Fibroblast of the aortic adventitia (primary cell): ENCODE measurements at places on chromosomes 12 and 14.

DNA sequence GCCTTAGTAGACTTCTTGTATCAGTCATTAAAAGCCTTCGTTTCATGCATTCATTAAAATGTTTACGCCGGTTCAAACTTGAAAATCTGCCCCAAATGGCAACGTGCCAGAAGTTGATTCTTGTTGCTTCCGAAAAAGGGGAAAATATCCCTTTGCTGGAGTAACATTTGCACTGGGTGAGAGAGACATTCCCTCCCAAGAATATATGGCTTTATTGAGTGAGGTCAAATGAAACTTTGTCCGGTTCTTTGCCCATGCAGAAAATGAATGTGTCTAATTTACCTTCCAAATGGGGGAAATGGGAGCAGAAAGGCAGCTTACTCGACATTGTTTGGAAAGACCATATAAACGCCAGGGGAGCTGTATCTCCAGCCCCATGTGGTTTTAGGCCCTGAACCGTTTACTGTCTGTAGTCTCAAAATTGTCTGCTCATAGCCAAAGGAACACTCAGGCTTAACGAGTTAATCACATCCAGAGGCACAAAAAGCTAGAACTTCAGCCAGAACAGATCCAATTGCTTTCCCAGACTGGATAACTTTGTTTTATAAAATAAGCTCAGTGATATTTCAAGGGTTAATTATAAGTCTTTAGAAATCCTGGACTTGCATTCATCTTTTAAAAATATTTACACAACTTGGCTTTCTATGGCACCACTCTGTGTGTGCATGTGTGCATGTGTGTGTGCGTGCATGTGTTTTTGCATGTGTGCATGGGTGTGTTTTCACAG lies 2.9 kb upstream of the EMP1 start:
- no peak for DNase-seq

DNA sequence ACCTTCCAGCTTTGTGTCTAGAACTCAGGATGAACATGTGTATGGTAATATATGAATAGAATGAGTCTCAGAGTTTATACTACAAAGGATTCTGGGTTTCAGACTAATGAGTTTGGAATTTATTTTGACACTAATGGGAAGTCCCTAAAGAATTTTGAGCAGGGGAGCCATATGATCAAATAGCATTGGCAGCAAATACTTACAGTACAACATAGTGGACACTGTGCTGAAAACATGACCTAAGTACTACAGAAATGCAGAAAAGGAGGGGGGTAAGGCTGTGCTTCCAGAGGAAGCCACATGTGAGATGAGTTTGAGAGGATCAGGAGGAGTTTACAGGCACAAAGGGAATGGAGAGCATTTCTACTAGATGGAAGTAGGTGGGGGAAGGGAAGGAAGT lies 225.8 kb downstream of the C12orf42 start:
- no peak for DNase-seq

- DNase-seq, result no peak
These were observed 29.3 kb upstream of the GAS2L3 start for GRCh38 chr12:100544165-100544564.

GRCh38 chr12:76290963-76291859 lies 57.0 kb downstream of the BBS10 start:
- no peak for DNase-seq

- no peak for DNase-seq
These were observed 85.5 kb downstream of the USP15 start for GRCh38 chr12:62345667-62346066.

DNA sequence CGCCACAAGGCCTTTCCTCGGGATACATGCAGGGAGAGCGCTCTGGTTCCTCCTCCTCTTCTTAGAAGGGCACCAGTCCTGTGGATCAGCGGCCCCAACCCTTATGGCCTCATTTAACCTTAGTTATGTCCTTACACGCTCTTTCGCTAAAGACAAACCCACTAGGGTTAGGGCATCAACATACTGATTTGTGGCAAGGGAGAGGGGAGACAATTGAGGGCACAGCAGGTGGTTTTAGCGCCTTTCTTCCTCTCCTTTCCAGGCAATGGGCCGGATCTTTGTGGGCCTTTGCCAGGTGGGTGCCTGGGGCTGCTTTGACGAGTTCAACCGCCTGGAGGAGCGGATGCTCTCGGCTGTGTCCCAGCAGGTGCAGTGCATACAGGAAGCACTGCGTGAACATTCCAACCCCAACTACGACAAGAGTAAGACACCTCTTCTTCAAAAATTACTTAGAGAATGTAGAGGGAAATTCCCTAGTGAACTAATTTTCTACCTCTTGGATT lies 43.6 kb downstream of the DYNC1H1 start:
- DNase-seq, result no peak

DNA sequence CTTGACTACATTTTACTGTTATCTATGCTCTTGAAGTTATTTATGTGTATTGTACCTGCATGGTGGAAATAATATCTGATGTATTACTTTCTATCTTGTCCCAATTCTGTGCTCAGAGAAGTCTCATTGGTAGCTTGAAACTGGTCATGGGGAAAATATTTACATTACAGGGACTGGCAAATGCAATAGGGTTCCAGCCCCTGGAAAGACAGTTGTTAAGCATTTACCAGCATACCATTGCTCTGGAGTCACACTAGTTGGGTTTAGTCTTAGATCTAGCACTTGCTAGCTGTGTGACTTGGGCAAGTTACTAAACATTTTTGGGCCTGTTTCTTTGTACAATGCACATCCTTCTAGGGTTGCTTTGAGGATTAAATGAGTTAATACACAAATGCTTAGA lies 86.3 kb upstream of the NRXN3 start:
- DNase-seq, result no peak

DNA sequence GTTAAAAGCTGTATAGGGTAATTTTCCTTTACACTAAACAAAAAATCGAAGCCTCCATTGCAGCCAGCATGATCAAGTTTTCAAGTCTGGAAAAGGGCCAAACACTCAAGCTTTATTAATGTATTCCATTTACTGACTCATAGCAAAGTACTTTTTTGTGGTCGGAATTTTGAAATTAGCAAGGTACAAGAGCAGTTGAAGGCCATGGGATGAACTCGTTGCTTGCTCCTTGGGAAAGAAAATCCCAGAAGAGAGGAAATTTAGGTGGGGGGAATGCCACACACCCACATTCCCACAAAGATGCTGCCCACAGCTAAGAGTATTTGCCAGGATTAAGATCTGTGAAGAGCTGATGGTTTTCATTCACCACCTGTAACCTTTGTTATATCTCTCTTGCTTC lies 333.7 kb downstream of the EGLN3 start:
- peak; percentile 76 for DNase-seq

DNA sequence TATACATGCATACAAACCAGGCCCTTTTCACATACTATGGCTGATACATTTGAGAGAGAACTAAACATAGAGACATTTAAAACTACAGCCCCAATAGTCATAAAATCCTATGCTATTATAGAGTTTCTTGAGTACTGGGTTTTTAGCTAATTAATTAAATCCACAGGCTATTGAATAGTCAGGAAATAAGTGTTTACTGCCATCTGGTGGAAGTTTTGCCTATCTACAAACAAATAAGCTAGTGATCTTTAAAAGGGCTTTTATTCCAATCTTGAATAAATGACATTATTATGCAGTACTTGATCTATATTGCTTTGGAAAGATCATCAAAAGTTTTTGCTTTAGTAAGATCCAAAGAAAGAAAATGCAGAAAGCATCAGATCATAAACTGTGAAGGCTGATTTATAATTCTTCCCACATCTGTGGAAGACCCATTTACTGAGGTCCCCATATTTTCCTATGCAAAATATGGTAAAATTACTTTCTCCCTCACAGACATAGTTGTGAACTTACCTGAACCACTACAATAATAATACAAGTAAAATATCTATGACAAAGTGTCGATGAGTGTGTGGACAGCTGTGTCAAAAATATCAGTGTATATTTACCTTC lies 131.3 kb downstream of the ITPR2 start:
- DNase-seq, result peak; percentile 76
